Epithelial cell of umbilical artery (primary cell): ENCODE measurements at places on chromosomes 7 and 10. TPM values are rescaled to one million over a fixed set of nuclear protein-coding genes. Genes with fewer than 3 reads are reported as not detected.

CYP2C9 gene
- total RNA-seq = not detected in 2 replicates

CABCOCO1 gene
- total RNA-seq = 0.97 TPM in 1 of 2 replicates, not detected in the other

KCNH2 gene
- under 0.01 and 0.15 TPM in 2 replicates for total RNA-seq

AGBL3 gene
- total RNA-seq = 0.97 and 1.2 TPM in 2 replicates

ARL4A gene
- total RNA-seq = 68.5 and 77.8 TPM in 2 replicates

MRLN gene
- total RNA-seq = not detected in 2 replicates

DENND2A gene
- total RNA-seq = 0.30 TPM in 1 of 2 replicates, not detected in the other

ADGRA1 gene
- not detected in 2 replicates for total RNA-seq

DNAH11 gene
- 1.6 and 3.0 TPM in 2 replicates for total RNA-seq

IL6 gene
- 7.8 and 16.3 TPM in 2 replicates for total RNA-seq

TSPAN33 gene
- total RNA-seq = 0.30 and 0.65 TPM in 2 replicates

MEOX2 gene
- total RNA-seq = 3.2 and 34.5 TPM in 2 replicates
